Gastrocnemius medialis (tissue), 4 donors: ENCODE measurements at places on chromosomes 7 and 10. TPM values are rescaled to one million over a fixed set of nuclear protein-coding genes. Genes with fewer than 3 reads are reported as not detected.

- H3K4me1 ChIP-seq: peaks cover 26% of the 10 kb centered on the region
- no peak overlapping the region for H3K4me3 ChIP-seq
- DNase-seq: no peak
- H3K27me3 ChIP-seq: no peaks in the 10 kb centered on the region
These were observed 120.0 kb downstream of the UBE2H start for GRCh38 chr7:129832701-129833227.

- no peaks in the 10 kb centered on the region for H3K27me3 ChIP-seq
- no peaks in the 10 kb centered on the region for H3K4me1 ChIP-seq
- no peak for DNase-seq
- H3K4me3 ChIP-seq: no peak overlapping the region
These were observed 29.7 kb downstream of the KLRG2 start for GRCh38 chr7:139453673-139454321.

- H3K27ac ChIP-seq: no peak overlapping the region
- no peaks in the 10 kb centered on the region for H3K36me3 ChIP-seq
- no peaks in the 10 kb centered on the region for H3K4me1 ChIP-seq
- H3K27me3 ChIP-seq: no peaks in the 10 kb centered on the region
- H3K4me3 ChIP-seq: no peak overlapping the region
These were observed 98.7 kb upstream of the DOCK1 start for GRCh38 chr10:126806498-126806897.

DNA sequence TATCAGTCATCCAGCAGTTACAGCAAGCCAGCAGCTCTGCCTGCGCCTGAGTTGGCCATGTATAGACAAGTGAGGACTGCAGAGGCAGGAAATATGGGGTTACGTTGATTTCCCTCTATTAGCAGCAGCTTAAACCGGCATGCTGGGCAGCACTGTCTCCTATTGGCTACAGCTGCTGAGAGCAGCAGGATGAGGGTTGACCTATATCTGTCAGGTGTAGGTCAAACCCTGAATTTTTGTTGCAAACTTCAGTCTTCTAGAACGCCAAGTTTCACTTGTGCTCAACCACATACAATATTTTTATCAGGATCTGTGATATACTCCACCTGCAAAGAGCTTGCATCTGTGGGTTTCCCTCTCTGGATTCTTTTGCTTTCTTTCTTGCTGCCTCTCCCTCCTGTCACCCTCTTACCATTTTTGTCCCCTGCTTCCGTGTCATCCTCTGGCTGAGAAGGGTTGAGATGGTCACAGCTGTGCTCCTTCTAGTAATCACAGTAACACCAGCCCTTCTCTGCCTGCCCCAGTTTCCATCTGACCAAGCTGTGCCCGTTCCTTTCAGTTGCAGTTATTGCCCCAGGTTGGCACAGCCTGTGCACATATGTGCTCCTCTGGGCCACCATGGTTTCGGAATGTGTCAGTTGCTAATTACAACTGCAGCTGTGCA lies 23.8 kb upstream of the GLCCI1 start:
- DNase-seq: peak; percentile 80
- H3K4me3 ChIP-seq: no peak overlapping the region
- no peaks in the 10 kb centered on the region for H3K36me3 ChIP-seq
- no peaks in the 10 kb centered on the region for H3K27me3 ChIP-seq
- peaks cover 12% of the 10 kb centered on the region for H3K4me1 ChIP-seq

ADRA2A gene
- total RNA-seq: 0.42 TPM

DNA sequence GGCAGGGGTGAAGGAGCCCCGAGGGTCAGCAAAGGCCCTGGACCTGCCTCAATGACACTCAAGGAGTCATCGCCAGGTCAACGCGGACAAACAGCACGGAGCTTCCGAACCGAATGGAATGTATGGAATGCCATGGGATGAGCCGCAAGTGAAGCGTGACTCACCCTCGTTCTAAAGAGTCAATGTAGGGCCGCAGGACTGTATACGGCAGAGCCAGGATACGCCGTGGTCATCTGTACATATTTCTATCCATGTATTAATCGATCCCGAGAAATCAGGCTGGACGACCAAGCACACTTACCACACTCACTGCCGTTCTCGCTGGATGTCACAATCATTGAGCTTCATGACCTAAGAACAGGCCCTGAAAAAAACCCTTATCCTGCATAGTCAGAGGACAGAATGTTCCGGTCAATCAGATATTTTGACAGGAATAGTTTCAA lies 4.3 kb downstream of the SNX8 start:
- DNase-seq: no peak
- no peaks in the 10 kb centered on the region for H3K27me3 ChIP-seq
- H3K4me1 ChIP-seq: no peaks in the 10 kb centered on the region
- no peaks in the 10 kb centered on the region for H3K36me3 ChIP-seq
- no peak overlapping the region for H3K27ac ChIP-seq

WNT16 gene
- 1.5 TPM for total RNA-seq

DNA sequence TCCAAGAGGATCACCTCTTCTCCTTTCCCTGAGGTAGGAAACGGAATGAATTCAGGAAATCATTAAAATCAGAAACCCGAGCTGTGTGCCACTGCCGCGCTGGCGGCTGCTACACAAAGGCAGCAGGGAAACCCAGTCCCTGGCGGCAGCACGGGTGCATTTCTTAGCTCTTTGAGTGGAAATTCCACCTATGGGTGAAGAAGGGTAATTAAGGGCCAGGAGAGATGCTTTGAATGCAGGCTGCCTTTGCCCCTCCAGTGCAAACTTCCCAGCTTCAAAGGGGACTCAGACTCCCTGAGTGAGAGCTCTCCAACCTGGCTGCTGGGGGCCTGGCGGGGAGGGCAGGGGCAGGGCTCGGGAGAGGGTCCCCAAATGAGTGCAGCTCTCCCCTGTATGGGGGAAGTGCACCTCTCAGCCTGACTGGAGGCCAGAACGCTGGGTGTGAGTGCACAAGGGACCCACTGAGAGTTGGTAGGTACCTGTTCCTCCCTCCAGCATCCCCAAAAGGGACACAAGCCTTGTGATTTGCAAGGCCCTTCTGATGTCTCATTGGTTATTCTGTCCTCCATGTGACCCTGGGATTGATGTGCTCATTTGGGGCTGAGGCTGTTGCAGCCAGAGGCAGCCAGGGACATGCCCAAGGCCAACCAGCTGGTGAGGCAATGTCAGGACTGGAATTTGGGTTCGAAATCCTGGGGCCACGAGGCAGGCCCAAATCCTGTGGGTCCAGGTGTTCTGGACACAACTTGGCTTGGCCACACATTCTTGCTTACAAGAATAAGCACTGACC lies 16.3 kb upstream of the ZMIZ1 start:
- H3K36me3 ChIP-seq: no peaks in the 10 kb centered on the region
- no peak overlapping the region for H3K4me3 ChIP-seq
- peaks cover 10% of the 10 kb centered on the region for H3K4me1 ChIP-seq
- no peak overlapping the region for H3K27ac ChIP-seq
- no peaks in the 10 kb centered on the region for H3K27me3 ChIP-seq
- DNase-seq: no peak

MSS51 gene
- total RNA-seq: 25.7 TPM

DNA sequence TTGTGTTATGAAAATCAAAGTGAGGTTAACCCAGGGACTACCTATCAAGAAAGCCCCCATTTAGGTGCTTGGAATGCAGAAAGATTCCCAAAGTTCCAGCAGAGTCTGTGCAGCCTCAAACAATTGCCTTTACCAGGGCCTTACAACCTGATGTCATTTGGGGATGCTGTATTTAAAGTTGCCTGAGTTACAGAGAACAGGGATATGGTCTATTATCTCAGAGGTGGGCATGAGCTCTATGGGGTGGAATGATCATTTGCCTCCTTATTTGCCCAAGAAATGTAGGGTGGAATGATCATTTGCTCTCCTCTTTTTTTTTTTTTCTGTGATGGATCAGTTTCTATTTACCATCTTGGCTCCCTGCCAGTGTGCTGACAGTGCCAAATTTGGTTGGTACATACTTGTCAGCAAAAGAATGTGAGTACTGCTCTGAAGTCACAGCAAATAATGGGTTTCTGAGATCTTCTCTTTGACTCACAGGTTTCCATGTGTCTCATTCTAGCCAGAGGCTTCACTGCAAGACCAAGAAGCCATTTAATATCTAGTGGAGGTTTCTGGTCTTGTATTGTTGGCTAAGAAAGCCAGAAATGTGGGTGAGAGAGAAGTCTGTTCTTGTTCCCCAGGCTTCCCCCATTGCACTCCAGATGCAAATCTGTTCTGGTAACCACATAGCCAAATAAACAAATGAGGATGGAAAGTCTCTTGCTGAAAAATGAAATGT lies 45.5 kb upstream of the ZNRF2 start:
- peaks cover 6% of the 10 kb centered on the region for H3K4me1 ChIP-seq
- no peaks in the 10 kb centered on the region for H3K27me3 ChIP-seq
- H3K4me3 ChIP-seq: no peak overlapping the region
- DNase-seq: no peak

MRPS17 gene
- total RNA-seq: 20.3 TPM

- no peak overlapping the region for H3K4me3 ChIP-seq
- H3K27ac ChIP-seq: no peak overlapping the region
- no peaks in the 10 kb centered on the region for H3K27me3 ChIP-seq
- no peaks in the 10 kb centered on the region for H3K36me3 ChIP-seq
- no peak for DNase-seq
These were observed 54.7 kb upstream of the SYPL1 start for GRCh38 chr7:106166651-106167342.

DNA sequence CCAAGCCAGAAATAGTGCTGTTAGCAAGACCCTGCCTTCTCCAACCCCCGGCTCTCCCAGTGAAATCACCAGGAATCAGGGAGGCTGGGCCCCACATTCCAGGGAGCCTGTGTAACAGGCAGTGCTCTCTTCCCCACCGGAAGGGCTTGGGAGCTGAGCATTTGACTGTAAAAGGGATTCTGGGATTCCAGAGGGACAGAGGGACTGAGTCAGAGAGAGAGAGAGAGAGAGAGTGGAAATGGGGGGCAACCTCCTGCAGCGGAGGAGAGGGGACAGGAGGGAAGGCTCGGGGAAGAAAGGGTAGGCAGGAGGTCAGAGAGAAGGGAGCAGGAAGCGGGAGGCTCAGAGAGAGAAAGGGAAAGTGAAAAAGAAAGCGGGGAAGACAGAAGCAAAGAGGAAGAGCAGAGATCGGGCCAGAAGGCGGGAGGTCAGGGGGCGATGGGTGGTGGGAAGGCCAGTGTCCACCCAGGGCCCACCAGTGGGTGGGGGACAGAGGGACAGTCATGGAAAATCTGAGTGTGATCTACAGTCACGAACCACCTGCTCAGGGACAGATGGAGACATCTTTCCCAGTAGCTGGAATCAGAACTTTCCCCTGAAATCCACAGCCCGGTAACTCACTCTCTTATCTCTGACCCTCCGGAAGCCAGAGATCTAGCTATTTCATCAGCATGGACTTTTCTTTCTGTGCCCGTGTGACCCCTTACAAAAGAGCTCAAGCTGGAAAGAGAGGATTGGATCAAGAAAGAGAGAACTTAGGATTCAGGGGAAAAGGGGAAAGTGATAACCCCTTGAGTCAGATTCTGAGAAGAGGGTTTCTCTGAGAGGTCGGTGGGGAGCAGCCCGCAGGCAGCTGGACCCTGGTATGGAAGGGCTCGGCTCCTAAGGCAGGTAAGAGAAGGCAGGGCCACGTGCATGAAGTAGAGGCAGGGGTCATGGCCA lies 4.6 kb upstream of the SERPINE1 start:
- H3K4me3 ChIP-seq: peak overlapping the region; percentile 39
- peak; percentile 52 for DNase-seq
- peaks cover 22% of the 10 kb centered on the region for H3K4me1 ChIP-seq
- peaks cover 18% of the 10 kb centered on the region for H3K27me3 ChIP-seq
- no peaks in the 10 kb centered on the region for H3K36me3 ChIP-seq

- no peak overlapping the region for H3K27ac ChIP-seq
- H3K27me3 ChIP-seq: no peaks in the 10 kb centered on the region
- DNase-seq: no peak
- no peaks in the 10 kb centered on the region for H3K36me3 ChIP-seq
These were observed 55.5 kb upstream of the NCF1 start for GRCh38 chr7:74718336-74718735.

DNA sequence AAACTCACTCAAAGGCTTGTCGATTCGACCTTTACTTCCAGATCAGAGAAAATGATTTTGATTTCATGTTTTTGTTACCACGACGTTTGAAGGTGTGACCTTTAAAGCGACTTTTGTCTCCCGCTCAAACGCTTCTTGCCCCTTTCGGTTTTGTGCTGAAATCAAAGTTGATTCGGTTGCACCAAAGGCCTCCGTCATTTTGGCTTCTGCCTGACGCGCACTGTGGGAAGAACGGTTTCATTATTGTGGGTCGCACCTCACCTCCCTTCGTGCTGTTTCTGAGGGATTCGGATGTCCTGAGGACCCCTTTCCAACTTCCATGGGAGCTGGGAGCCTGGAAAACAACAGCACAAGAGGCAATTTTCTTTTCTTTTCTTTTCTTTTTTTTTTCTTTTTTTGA lies 176.9 kb downstream of the DNAJB6 start:
- no peak for DNase-seq
- no peaks in the 10 kb centered on the region for H3K4me1 ChIP-seq
- H3K4me3 ChIP-seq: no peak overlapping the region
- no peak overlapping the region for H3K27ac ChIP-seq
- no peaks in the 10 kb centered on the region for H3K36me3 ChIP-seq
- no peaks in the 10 kb centered on the region for H3K27me3 ChIP-seq

DNA sequence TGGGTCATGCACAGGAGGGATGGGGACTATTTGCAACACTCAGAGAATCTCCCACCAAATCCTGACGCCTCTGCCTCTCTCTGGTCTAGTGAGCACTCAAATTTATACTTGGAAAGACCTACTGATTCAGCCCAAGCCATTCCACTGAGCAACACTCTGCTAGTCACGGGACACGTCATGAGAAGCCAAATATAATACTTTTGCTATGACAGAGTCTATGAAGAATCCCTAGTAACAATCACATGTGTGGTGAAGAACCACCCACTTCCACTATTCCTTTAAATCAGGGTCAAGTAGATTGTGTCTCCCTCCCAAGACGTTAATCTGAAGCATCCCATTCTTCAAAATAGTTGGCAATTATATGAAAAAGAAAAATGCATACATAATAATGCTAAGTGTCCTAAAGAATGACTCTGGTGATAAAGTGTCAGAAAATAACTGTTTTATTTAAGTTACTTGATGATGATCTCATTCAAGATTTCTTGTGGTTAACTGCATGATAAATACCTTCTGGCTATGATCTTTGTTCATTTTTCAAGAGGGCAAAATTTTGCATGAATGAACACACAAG lies 28.5 kb downstream of the CHCHD3 start:
- H3K27ac ChIP-seq: peak overlapping the region; percentile 72
- DNase-seq: peak; percentile 49
- H3K4me1 ChIP-seq: peaks cover 53% of the 10 kb centered on the region
- no peak overlapping the region for H3K4me3 ChIP-seq
- H3K36me3 ChIP-seq: no peaks in the 10 kb centered on the region
- no peaks in the 10 kb centered on the region for H3K27me3 ChIP-seq

DNA sequence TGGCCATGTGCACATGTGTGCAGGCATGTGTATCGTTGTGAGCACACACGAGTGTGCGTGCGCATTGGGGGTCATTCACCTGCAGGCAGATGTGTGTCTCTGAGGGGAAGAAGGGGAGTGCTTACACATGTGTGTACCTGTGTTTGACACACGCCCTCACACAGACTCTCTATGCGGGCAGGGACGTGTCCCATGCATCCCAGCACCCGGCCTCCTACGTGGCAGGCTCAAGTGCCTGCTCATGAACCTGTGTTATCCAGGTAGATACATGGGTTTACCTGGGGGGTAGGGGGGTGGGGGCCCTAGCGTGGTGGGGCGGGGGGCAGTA lies 18.6 kb downstream of the KCP start:
- H3K27ac ChIP-seq: no peak overlapping the region
- no peak for DNase-seq
- peaks cover 15% of the 10 kb centered on the region for H3K27me3 ChIP-seq
